ENCODE measurements at places on chromosomes 16 and 17.

GRCh38 chr17:2695243-2695960, 16.2 kb downstream of the CLUH start:
- no peak for DNase-seq

DNA sequence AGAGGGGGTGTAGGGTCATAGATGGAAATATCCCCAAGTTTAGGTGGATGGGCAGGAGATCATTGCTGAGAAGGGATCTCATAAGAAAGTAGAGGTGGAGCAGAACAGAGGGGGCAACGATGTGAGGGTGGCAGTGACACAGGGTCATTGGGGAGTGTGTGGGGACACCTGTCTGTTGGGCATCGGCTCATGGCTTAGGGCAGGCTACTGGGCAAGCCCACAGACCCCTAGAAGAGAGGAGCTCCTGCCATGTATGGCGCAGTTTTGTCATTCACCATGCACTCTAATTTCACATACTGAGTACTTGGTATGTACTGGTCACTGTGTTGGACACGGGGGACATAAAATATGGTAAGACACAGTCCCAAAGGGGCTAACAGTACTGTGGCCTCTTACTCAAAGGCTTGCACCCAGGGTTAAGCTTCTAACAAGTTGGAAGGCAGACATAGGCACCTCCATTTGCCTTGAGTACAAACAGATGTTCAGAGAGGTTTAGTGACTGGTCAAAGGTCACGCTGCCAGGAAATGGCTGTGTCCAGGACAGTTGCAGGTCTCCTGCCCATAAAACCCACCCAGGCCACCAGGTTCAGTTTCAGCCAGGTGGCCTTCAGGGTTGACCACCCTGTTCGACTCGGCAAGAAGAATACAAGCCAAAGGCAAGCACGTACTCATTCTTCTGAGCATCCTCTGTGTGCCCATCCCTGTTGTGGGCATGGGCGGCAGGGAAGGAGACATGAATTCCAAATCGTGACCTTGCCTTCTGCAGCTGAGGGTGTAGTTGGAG, 580.2 kb downstream of the KCNJ18 start:
- no peak for DNase-seq

GRCh38 chr16:78034530-78034929, 12.2 kb downstream of the CLEC3A start:
- DNase-seq = no peak

DNA sequence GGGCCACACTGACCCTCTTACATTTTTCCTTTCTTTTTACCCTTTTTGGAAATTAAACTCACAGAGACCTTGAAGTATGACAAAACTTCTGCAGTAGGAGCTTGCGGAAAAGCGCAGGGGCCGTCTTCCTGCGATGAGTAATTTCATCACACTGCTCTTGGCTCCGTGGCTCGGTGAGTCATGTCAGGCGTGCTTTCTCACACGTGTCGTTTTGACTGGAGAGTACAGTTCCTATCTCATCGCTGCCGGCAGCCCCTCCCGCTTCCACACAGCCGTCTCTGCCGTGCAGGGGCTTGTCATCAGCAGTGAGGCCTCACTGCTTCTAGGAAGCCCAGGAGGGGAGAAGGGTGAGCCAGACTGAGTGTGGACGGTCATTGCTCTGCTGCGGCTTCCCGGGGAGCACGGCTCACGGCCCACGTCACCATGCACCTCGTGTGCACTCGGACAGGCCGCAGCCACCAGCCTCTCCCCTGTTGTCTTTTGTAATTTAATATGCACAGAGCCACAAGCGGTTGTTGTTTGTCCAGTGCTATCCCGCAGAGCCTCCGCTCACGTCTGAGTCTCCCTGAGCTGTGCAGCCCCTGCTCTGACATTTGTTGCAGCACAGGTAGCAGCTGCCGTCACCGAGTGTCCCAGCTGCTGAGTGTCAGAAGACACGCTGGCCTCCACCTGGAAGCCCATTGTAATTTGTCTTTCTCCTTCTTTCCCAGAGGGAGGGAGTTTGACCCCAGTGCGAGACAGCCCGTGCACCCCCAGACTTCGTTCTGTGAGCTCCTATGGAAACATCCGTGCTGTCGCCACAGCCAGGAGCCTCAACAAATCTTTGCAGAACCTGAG, 99.4 kb upstream of the CHMP6 start:
- peak; percentile 44 for DNase-seq

GRCh38 chr16:3182608-3183444, 5.2 kb upstream of the OR1F1 start:
- peak; percentile 80 for DNase-seq

- DNase-seq = peak; percentile 26
These were observed 463.2 kb downstream of the TMEM114 start for GRCh38 chr16:8127070-8127469.

GRCh38 chr16:14101415-14101814, 30.3 kb downstream of the MRTFB start:
- no peak for DNase-seq

GRCh38 chr17:41382394-41382793, 288 bp upstream of the KRT34 start:
- no peak for DNase-seq

DNA sequence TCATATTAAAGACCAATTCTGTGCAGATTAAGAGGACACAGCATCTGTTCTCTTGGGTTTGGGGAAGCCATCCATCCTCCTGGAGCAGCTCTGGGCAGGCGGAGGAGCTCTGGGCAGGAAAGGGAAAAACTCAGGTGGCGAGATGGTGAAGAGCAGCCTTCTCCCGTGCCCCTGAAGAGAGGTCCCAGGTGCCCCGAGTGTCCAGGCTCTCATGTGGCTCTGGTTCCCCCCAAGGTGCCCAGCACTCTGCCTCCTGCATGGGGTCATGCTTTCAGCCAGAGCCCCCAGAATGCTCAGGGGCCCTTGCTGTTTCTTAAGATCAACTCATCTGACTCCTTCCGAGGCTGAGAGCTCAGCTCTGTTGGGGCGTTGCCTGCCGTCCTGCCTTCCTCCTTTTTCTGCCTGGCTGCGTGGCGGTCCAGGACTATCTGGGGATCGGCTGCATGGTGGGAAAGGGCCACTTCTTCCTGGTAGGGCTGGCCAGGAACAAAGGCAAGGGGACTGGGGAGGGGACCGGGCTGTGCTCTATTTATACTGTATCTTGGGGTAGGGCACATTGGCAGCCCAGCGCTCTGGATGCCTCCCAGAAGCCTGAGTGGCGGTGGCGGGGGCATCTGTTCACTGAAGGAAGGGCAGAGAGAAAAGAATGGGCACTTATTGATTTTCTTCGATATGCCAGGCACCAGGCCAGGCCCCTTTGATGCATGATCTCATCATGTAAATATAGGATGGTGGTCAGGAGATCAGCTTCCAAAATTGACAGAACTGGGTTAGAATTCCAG, 103.2 kb upstream of the SDK2 start:
- no peak for DNase-seq

- DNase-seq = no peak
These were observed 18.1 kb upstream of the FOXJ1 start for GRCh38 chr17:76159157-76159556.

GRCh38 chr17:77512062-77512946, 371.5 kb downstream of the SEC14L1 start:
- DNase-seq = no peak

- DNase-seq = peak; percentile 71
These were observed 32.2 kb upstream of the CHMP6 start for GRCh38 chr17:80959330-80960036.

- DNase-seq = no peak
These were observed 1.4 kb downstream of the FMNL1 start for GRCh38 chr17:45222996-45223538.

DNA sequence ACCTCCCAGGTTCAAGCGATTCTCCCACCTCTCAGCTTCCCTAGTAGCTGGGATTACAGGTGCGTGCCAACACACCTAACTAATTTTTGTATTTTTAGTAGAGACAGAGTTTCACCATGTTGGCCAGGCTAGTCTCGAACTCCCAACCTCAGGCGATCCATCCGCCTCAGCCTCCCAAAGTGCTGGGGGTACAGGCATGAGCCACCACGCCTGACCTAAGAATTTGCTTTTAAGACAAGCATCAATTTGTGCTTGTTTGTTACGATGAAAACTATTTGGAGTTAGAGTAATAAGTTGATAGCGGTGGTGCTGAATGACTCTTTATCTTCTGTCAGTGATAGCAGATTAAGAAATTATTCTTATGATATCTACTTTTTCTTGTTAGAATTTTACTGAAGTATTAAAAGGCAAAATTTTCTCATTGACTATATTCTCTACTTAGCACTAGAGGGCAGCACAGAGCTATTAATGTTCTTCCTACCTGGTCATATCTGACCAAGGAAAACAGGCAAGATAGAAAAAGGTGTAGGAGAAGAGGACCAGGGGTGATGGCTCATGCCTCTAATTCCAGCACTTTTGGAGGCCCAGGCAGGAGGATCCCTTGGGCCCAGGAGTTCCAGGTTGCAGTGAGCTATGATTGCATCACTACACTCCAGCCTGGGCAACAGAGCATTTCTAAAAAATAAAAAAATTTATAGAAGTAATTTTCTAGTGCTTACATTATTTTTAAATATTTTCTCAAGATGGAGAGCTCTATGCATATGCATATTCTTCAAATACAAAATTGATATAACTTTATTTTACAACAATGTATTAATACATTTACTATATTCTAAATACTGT, 24.5 kb downstream of the STXBP4 start:
- DNase-seq = peak; percentile 49

GRCh38 chr16:30927789-30928378, 4.5 kb downstream of the FBXL19 start:
- peak; percentile 67 for DNase-seq

GRCh38 chr16:54931120-54932014, 702 bp downstream of the IRX5 start:
- DNase-seq = peak; percentile 69

- DNase-seq = peak; percentile 78
These were observed 392 bp downstream of the ZNF213 start for GRCh38 chr16:3135126-3135715.

DNA sequence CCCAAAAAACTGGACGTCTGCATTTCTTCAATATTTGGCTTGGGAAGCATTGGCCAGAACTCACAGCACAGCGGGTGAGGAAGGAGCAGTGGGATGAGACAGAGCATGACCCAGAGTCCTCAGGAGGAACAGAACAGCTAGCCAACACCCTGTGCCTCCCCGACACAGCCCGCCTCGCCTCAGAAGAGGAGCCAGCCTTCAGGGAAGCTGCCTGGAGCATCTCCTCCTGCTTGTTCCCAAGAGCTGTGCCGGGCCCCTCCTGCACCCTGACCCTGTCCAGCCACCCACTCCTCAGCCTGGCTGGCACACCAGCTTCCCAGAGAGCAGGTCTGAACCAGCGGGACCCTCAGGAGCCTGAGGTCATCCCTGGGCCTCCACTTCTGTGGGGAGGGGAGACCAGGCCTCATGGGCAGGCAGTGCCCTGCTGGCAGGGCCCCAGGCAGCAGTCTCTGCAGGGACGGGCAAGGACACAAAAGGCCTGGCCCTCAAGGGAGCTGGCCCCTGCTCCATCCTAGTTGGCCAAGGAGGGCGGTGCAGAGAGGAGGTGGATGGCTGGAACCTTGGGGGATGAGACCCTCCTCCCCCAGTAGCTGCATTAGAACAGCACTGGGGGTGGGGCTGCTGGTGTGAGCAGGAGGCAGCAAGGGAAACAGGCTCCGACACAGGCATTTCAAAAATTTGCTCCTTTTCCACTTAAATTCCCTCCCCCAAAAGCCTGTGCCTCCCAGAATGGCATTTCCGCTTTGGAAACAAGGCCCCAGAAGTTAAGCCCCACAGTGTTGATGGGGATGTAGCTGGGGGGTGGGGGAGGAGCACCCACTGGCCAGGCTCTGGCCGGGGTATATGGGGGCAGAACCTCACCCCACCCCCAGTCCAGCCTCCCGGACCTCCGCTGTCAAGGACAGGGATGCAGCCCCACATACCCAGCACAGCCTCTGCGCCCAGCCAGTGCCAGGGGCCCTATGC, 1.8 kb upstream of the BCAR1 start:
- no peak for DNase-seq

DNA sequence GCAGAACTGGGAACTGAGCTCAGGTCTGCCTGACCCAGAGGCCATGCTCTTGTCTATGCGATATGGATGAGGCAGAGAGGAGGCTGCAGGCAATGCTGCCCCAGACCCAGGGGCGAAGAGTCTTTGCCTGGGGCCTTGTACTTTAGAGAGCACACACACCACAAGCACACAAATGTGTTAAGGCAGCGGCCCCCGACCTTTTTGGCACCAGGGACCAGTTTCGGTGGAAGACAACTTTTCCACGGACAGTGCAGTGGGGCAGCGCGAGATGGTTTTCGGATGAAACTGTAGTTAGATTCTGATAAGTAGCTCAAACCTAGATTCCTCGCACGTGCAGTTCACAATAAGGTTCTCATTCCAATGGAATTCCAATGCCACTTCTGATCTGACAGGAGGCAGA, 6.7 kb downstream of the MT4 start:
- no peak for DNase-seq

- no peak for DNase-seq
These were observed 30.0 kb upstream of the KDM6B start for GRCh38 chr17:7803981-7804380.

- no peak for DNase-seq
These were observed 5.0 kb downstream of the RNF227 start for GRCh38 chr17:7911116-7911515.

GRCh38 chr17:57038486-57038885, 46.6 kb upstream of the AKAP1 start:
- DNase-seq = no peak

DNA sequence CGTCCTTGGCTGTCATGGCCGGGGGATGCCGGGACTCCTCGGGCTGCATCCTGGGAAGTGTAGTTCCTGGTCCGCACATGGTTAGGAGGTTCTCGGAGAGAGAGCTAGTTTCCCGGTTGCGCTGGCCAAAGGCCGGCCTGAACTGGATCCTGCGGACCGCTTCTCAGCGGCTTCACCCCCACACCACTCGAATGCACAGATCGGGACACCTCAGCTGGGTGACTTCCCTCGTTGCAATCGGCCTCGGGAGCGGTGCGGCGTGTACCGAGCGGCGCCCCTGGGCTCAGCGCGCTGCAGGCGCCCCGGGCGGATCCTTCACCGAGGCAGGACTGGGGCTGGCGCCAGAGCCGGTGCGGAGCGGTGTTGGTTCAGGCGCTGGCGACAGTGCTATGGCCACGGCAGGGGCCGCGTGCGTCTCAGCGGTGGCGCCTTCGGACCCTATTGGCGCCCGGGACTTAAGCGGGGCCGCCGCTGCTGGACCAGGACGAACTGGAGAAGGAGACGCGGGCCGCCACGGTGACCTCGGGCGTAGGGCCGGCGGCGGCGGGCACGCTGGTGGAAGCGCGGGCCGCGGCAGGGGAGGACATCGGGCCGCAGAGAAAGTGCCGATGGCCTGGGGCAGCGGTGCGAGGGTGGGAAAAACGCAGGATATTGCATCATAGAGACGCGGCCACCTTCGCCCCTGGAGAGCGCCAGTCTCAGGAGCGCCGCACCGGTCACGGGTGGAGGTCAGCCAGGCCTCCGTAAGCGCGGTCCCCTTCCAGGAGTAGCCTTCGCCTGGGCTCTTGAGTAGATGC, 11.4 kb downstream of the ZNF629 start:
- DNase-seq = peak; percentile 93

DNA sequence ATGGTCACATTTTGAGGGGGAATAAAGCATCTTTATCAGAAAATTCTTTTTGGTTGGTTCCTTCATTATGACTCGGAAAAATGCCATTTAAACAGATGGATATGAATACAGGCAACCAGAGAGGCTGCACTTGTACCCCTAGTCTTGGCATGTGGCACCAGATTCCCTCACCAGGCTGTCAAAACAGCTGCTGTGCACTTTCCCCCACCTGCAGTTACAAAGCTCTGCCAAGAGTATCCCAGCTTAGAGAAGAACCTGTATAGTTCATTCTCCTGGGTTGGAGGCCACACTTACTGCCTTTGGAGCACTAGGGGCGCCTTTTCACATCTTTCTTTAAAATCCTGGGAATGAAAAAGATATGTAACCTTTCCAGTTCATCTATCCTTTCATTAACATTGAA, 190.3 kb downstream of the KIF2B start:
- DNase-seq = no peak
